NCI-H2171 (cell line): ENCODE measurements at places on chromosomes 13 and 19.

DNA sequence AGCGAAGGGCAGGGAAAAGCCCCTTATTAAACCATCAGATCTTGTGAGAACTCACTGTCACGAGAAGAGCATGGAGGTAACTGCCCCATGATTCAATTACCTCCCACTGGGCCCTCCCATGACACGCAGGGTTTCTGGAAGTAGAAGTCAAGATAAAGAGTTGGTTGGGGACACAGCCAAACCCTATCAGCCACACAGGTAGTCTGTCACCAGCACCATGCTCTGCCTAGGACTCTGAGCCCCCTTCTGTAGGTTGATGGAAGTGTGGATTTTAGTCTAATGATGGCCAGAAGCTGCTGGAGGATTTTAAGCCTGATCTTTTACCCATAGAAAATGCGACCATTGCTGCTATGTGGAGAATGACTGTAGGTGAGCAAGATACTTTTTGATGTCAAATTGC lies 60.8 kb downstream of the ARHGEF7 start:
- DNase-seq: no peak

DNA sequence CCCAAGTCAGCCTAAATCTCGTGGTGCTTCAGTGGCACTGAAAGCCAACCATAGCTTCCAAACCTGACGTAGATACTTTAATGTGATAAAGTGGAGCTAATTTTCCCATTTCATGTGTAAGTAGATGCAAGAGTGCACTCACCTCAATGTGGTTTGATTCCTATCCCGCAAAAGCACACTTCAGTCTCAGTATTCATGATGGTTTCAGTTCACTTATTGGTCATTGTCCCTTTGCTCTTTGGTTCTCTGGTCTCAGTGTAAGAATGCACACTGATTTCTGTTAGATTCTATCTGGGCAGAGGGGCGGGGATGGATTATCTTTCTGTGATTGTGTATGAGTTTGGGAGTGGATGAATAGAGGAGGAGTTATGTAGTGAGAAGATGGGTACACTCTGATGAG lies 340.6 kb downstream of the KCNRG start:
- DNase-seq: no peak

GRCh38 chr13:63305641-63306133 lies 1890.0 kb upstream of the PCDH20 start:
- DNase-seq: no peak

GRCh38 chr19:15443838-15444237 lies 5.9 kb downstream of the WIZ start:
- DNase-seq: no peak

DNA sequence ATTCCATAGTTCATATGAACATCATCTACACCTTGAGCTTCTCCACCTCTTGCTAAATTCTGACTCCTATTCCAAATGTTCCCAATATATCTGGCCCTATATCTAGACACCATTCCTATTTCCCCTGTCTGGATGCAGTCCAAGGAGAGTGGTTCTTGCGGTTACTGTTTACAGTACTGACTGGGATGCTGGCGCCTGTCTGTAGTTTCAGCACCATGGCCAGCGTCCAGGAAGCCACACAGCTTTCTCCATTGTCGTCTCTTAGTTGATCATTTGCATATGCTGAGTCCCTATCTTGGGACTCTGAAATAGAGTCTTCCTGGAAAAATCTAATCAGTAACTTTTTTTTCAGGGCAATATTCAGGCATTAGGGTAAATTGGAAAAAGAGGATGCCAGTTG lies 14.9 kb downstream of the LAIR2 start:
- no peak for DNase-seq

DNA sequence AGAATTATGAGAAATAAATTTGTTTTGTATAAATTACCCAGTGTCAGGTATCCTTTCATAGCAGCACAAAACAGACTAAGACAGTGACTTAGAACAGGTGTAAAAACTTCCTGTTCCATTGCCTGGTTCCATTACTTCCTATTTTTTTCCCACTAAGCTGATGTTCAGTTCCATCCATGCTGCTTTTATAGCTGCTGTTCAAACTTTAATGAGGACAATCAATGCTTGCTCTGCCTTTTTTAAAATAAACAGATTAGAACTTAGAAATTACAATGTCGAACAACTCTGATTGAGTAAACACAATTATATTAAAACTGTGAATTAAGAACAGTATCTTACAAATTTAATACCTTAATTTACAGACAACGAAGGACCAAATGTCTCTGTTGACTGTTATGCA lies 818.9 kb downstream of the OLFM4 start:
- no peak for DNase-seq

DNA sequence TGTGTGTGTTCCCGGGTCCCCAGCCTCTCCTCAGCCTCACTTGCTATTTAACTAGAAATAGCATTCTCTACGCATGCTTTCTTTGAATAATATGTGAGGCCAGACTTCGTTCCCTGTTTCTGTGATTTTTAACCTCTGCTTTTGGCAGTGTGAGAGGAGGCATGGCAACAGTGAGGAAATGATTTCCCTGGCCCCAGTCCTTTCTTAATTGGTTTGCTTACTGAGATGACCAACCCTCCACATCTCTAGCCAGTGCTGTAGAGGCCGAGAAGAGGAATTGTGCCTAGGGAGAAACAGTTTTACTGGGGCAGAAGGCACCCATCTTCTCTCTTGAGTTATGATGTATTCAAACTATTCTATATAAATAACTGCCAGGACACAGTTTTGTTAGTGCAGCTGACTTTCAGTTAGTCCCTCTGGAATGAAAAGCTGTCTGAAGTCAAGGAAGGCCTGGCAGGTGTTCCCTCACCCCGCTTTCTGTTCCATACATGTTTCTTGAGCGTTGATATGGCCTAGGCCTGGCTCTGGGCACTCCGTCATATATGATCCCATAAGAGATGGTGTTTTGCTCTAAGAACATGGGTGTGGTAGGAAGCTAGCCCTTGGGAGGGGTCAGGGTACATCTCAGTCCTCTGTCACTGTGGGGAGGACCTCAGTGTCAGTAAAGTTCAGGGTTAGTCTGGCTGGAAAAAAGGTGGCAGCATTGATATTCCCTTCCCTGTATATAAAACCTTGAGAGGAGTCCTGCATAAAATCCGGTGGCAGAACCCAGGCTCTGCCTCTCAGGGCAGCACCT lies 73.7 kb upstream of the NPAS1 start:
- DNase-seq: no peak

DNA sequence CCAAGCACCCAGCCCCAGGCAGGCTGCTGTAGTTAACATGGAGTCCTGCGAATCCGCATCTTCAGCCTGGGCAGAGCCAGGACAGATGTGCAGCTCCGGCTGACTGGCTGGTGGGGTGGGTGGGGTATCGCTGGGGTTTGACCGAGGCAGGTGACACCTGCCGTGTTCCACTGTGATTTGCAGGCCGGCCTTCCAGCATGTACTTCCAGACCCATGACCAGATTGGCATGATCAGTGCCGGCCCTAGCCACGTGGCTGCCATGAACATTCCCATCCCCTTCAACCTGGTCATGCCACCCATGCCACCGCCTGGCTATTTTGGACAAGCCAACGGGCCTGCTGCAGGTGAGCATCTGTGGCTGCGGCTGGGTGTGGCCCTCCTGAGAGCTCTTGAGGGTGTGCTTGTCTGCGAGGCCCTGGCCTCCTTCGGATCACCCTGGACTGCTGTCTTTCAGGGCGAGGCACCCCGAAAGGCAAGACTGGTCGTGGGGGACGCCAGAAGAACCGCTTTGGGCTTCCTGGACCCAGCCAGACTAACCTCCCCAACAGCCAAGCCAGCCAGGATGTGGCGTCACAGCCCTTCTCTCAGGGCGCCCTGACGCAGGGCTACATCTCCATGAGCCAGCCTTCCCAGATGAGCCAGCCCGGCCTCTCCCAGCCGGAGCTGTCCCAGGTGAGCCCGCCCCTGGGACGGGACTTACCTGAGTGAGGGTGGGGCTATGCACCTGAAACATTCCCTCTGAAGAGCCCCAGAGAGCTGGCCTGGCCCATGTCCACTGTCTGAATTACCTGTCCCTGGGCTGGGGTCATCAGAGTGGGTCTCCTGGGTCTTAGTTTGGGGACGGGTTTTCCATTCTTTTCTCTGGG lies 30.6 kb downstream of the CERS1 start:
- DNase-seq: no peak

DNA sequence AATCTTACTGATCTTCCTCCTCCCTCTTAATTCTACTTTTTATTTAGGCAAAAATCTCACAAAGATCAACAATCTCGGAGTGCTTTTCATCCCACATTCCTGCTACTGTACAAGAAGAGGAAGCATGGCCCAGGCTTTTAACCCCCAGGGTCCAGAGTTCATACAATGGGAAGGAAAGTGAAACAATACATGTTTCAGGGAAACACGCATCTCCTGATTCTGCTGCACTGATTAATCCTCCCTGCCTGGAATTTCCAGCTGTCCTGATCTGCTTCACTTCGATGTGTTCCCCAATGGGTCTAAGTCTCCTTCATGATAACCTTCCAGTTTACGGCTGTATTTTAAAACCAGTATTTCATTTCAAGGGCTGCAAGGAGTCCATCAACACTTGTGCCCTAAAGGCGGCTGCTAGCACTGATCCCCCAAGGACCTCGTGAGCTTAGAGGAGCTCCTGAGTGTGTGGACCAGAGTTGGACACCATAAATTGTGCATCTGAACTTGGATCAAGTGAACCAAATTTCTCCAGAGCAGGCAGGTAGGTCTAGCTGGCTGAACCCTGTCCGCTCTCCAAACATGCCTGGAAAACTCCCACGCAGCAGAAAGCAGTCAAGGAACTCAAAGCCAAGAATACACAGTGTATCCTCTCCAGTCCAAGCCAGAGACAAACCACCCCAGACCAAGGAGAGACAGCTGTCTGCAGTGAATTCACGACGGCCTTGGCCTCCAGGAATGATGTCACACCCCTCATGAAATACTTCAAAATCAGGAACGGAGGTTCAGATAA lies 44.3 kb downstream of the COL4A1 start:
- no peak for DNase-seq

GRCh38 chr19:18418483-18419194 lies 559 bp upstream of the SSBP4 start:
- DNase-seq: no peak

DNA sequence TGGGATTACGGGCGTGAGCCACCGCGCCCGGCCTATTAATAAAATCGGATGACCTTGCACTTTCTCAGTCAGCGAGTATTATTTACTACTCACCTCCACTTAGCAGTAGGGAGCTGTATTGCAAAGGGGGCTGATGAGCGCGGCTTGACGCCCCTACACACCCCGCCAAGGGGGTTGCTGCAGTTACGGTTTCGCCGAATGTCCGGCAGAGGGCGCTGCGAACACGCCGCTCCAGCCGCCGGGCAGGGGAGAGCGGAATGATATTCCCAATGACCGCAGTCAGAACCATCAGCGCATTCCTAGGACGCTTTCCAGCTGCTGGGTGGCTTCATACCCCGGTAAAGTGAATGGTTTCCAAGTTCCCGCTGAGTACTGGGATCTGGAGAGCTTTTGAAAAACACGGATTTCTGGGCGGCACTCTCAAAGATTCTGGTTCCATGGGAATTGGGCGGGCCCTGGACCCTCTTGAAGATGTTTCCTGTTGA lies 30.0 kb upstream of the TPT1 start:
- no peak for DNase-seq

DNA sequence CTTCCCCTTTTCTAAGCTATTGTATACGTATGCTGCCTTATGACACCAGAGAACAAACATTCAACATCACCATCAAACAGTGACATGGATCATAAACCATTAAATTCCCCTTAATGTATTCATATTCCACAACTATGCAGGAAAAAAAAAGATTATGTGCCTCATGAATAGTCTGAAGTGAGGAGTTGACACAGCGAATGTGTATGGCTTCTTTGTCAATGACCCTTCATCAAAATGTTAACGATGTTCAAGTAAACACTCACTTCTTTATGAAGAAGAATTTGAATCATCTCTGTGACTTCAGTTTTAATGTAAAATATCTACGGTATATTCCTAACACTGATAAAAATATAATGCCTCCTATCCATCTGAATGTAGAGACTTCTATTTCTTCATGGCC lies 44.6 kb downstream of the SMAD9 start:
- no peak for DNase-seq

- DNase-seq: no peak
Observed at GRCh38 chr19:13034636-13035035, 39.4 kb downstream of the NFIX start.

DNA sequence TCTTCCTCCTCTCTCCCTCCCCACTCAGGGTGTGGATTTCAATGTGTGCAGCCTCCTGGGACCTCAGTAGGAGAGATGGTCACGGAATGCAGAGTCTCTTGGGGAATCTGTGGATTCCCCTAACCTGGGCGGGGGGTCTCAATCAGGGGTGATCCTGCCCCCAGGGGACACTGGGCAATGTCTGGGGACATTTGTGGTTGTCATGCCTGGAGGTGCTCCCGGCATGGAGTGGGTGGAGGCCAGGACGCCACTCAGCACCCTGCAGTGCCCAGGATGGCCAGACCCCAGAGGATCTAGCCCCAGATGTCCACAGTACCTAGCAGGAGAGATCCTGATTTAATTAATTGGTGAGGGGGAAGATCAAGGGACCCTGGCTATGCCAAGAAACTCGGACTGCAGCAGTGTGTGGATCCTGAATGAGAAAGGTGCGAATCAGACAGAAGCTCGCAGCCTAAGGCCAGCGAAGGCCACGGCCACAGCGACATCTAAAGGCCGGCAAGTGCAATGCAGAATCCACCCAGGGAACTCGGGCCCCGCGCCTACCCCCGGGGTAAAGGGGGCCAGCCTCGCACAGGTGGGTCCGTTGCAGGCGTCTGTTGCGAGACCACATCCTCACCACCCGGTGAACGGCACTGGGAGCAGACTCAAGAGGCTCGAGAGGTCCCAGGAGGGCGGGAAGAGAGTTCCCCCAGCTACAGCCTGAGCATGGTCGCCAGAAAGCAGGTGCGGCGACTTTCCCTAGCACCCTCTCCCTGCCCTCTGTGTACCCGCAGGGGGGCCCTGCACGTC lies 88.8 kb downstream of the GNG7 start:
- no peak for DNase-seq

- no peak for DNase-seq
Observed at GRCh38 chr19:45670670-45671453, 2.8 kb downstream of the GIPR start.

DNA sequence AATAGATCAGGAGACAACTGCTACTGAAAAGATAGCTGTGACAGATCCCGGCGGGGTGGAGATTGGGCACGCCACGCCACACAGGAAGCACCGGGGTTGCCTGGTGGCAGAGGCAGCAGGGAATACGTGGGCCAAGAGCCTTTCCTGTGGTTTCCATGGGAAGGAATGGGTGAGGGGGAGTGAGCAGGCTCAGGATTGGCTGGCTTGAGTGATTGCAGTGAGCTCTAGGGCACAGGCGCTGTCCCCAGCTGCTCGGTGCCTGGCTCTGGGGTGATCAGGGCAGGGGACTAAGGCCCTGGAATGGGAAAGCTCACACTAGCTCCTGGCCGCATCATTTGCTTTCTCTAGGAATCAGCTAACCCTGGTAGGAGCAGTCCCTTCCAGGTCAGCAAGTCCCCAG lies 166.1 kb downstream of the USP12 start:
- no peak for DNase-seq
